ENCODE measurements at places on chromosomes 6 and 20.
A peak's percentile ranks its signal among the peaks of the same experiment; 100 is the strongest.

GRCh38 chr6:26031151-26031594, 56.1 kb upstream of the HFE start:
- no peak for DNase-seq

DNA sequence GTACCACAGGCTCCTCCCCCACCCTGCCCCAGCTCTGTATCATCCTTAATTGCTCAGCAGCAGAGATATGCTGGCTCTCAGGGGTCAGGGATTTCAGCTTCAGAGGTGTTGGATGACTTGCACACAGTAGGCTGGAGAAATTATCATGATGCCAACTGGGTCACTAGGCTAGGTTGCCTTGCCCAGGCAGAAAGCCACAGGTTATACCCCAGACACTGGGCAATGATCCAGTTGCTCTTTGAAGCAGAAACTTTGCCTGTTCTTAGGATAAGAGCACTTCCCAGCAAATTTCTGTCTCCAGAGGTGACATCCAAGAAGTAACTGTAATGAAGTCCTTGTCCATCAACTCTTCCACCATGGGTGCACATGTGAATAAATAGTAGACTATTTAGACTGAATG, 38.3 kb upstream of the SCML4 start:
- peak; percentile 13 for DNase-seq

DNA sequence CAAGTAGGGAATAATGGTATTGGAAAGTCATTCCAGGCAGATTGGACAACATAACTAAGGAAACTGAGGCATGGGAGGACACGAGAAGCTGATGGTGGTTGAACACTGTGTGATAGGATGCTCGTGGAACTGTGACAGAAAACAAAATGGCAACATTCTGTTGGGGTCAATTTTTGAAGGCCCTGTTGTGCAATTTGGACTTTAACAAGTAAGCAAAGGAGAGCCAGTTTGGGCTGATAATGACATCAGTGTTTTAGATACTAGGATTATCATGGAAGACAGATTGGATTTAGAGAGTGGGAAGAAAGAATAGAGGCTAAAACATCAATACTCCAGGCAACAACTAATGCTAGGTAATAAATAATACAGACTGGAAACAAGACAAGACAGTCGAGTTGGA, 53.1 kb downstream of the PRKN start:
- DNase-seq, result no peak

- no peak for DNase-seq
These were observed 14.2 kb upstream of the CALHM5 start for GRCh38 chr6:116497113-116497676.

- peak; percentile 94 for DNase-seq
These were observed 6.7 kb downstream of the TEAD3 start for GRCh38 chr6:35489995-35490791.

- no peak for DNase-seq
These were observed 46.3 kb upstream of the BCAS1 start for GRCh38 chr20:54116550-54117235.

DNA sequence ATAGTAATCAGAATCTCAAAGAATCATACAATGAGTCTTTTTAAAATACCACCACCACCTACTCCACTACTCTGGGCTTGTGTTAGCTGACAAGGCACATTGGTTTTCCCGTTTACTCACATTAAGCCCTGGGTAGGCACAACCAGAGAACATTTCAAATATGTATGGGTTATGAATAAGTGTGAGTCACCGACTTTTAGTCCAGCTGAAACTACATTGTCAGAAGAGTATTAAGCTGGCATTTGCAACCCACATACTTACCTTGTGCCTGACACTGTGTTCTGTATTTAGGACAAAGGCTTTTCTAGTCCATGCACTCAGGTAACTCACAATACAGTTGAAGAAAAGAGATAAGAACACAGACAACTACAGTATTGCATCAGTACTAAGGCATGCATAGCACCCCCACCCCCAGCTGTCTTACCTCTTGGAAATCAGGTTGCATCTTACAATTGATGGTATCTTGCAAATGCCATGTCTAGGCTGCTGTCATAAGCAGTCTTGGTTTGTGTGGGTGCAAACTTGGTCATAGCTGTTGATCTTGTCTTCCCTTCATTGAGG, 40.3 kb upstream of the AHI1 start:
- no peak for DNase-seq

DNA sequence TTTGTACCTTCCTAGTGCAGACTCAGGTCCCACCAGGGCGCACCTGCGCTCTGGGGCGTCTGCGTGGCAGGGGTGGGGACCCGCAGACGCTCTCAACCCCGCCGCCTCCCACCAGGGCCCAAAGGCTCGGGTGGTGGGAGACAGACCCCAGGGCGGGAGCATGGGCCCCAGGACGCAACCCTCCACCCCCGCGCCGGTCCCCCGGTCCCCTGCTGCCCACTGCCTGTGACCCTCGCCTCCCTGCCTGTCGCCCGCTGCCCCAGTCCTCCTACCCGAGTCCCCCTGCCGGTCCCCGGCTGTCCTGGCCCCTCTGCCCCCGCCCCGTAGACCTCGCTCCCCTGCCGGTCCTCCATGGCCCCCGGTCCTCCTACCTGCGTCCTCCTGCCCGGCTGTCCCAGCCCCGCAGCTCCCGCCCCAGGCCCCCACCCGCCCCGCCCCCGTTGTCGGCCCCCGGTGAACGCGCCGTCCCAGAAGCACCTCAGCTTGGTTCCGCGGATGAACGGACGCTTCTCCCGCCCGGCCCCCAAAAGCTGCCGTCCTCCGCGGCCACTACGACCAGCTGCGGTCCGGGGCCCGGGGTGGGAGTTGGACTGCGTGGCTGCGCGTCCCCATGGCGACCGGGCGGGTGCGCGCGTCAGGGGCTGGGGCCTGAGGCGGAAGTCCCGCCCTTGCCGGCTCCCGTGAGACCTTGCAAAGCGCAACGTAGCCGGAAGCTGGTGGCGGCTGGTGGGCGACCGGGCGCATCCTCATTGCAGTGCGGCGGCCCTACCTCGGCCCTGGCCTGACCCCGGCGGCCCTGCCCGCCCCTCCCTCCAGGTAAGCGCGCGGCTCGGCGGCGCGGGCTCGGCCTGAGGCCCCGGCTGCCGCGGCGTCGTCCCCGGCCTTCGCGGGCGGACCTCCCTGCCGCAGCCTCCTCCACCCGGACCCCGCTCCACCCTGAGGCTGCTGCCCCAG, at the start of gene ARFGAP1:
ARFGAP1 (plus strand) TSS at position 709 of the 954 bp plus-strand sequence. CDS start 2,768 bp downstream, outside the sequence.
- DNase-seq, result peak; percentile 91

DNA sequence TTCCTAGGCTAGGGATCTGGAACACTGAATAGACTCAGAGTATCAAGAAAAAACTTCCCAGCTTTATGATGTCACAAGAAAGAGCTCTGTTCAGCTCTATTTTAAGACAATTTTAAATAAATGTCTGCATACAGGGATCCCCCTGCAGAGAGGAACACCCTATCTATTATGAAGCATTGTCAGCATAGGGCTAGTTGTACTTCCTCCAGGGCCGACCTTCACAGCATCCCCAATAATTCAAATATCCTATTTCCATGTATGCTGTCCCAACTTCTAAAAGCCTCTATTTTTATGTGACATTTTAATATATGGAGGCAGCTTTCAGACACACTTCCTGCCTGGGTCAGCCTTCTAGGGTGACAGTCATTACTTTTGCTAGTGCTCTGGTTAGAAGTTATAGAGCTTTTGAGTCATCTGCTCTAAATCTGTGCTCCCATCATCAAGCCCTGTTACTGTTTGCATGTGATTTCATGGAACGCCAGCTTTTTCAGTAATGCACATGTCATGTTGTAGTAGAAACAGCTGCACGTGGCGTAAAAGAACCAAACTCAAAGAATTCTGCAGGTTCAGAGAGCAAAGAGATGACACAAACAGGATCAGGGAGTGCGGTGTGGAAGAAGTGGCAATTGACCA, 189.2 kb downstream of the ADGB start:
- DNase-seq, result no peak
